ENCODE measurements at places on chromosomes 6 and 20. TPM values are rescaled to one million over a fixed set of nuclear protein-coding genes. Genes with fewer than 3 reads are reported as not detected.

BPIFA1 gene
- not detected for polyA plus RNA-seq

GPR6 gene
- not detected for polyA plus RNA-seq

SLC22A3 gene
- polyA plus RNA-seq: 5.5 TPM

DNA sequence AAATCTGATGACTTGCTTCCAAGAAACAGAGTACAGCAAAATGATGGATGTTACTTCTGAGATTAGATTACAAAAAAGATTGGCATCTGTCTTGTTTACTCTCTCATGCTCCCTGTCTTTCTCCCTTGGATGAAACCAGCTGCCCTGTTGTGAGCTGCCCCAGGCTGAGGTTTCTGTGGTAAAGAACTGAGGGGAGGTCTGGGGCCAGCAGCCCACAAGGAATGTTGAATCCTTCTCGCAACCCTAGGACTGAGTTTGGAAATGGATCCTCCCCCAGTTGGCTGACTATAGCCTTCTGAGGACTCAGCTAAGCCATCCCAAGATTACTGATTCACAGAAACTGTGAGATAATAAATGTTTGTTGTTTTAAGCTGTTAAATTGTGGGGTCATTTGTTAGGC lies 5.6 kb upstream of the HECA start:
- no peak for DNase-seq

- no peak for DNase-seq
These were observed 222.3 kb upstream of the SMLR1 start for GRCh38 chr6:130604841-130605399.

SCUBE3 gene
- polyA plus RNA-seq: 49.5 TPM

DNA sequence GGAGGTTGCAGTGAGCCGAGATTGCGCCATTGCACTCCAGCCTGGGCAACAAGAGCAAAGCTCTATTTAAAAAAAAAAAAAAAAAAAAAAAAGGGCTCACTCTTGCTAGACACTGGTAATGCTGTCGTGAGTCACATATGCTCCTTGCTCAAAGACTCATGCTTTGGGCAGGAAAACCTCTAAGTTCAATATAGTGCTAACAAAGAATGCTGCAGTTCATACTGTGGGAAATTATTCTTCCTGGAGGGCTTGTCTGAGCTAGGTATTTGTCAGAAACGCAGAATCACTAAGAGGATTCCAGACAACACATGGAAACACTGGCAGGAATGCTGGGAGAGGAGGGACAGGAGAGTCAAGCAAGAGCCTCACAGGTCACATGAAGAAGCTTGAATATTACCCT lies 2.3 kb upstream of the LYRM2 start:
- DNase-seq: no peak

DNA sequence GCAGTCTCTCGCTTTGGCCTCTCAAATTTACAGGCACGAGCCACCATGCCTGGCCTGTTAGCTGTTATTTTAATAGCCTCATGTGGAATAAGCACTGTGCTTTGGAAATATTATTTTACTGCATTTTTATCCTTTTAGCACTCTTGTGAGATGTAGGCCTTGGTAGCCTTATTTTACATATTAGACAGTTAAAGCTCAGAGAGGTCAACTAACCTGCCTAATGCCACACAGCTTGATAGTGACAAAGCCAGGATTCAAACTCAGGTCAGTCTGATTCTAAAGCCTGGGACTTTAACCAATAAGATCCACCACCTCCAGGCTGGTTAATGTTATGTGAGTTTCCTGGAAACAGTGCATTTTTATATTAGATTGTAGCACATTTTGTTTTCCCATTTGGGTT lies 9.5 kb downstream of the TNFAIP3 start:
- DNase-seq: no peak

DNA sequence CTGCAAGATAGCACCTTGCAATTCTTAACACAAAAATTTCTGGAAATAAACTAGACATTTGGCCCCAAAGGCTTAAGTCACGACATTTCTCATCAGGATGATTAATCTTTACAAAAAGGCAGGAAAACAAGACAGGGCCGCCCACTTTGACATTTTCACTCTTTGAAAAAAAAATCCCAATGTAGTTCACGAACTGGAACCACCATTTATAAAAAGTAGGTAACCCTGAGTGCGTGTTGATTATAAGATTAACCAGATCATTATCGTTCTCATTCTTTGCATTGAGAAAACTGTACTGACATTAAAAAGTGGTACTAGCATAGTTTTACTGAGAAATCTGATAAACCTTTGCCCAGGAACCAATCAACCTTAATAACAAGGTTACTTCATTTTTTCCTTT lies 108.8 kb downstream of the HUS1B start:
- DNase-seq: no peak
